Subcutaneous preadipocyte (primary cell): ENCODE measurements at places on chromosomes 4 and X. TPM values are rescaled to one million over a fixed set of nuclear protein-coding genes. Genes with fewer than 3 reads are reported as not detected.

The KCND1 gene
- 0.20 and 0.37 TPM in 2 replicates for total RNA-seq

The H2BW2 gene
- not detected in 2 replicates for total RNA-seq

The PDE6B gene
- total RNA-seq = 0.37 and 0.39 TPM in 2 replicates

The PAGE4 gene
- total RNA-seq = not detected in 2 replicates

The TAF7L gene
- 0.37 and 0.39 TPM in 2 replicates for total RNA-seq

The AREG gene
- total RNA-seq = 0.37 and 4.7 TPM in 2 replicates

The SSX1 gene
- total RNA-seq = not detected in 2 replicates

The TRAM1L1 gene
- total RNA-seq = 0.59 and 1.8 TPM in 2 replicates

The TLR7 gene
- not detected in 2 replicates for total RNA-seq

The CLDN34 gene
- total RNA-seq = not detected in 2 replicates

The BEX2 gene
- 0.20 and 0.73 TPM in 2 replicates for total RNA-seq

The GTPBP6 gene
- 52.2 and 58.5 TPM in 2 replicates for total RNA-seq

The MAGEB17 gene
- total RNA-seq = not detected in 2 replicates

The MORC4 gene
- 19.8 and 26.0 TPM in 2 replicates for total RNA-seq

The NOX1 gene
- not detected in 2 replicates for total RNA-seq

The GNRHR gene
- total RNA-seq = not detected in 2 replicates

The DACH2 gene
- not detected in 2 replicates for total RNA-seq

The TEX11 gene
- not detected in 2 replicates for total RNA-seq

The RIPPLY1 gene
- total RNA-seq = not detected in 2 replicates

The PRDM5 gene
- total RNA-seq = 13.2 and 15.1 TPM in 2 replicates

The GAB1 gene
- 8.8 and 11.7 TPM in 2 replicates for total RNA-seq

The PLXNB3 gene
- 4.4 and 4.9 TPM in 2 replicates for total RNA-seq

The CNKSR2 gene
- 0.37 and 0.98 TPM in 2 replicates for total RNA-seq

The LUZP4 gene
- not detected in 2 replicates for total RNA-seq

The STK32B gene
- total RNA-seq = 2.2 and 3.7 TPM in 2 replicates

The NPY1R gene
- total RNA-seq = under 0.01 TPM in 1 of 2 replicates, not detected in the other

The C4orf54 gene
- total RNA-seq = not detected in 2 replicates

The RTL3 gene
- not detected in 2 replicates for total RNA-seq

The MGST2 gene
- 3.5 and 4.8 TPM in 2 replicates for total RNA-seq

The GAGE1 gene
- total RNA-seq = not detected in 2 replicates

The CXCL8 gene
- total RNA-seq = 8.0 and 14.3 TPM in 2 replicates

The TBC1D25 gene
- total RNA-seq = 4.8 and 6.6 TPM in 2 replicates

The ATP5ME gene
- total RNA-seq = 90.9 and 122 TPM in 2 replicates

The NPNT gene
- total RNA-seq = not detected in 2 replicates

The DTHD1 gene
- not detected in 2 replicates for total RNA-seq

The FANCB gene
- total RNA-seq = 5.9 and 9.2 TPM in 2 replicates

The ZNF595 gene
- total RNA-seq = 12.7 and 13.2 TPM in 2 replicates

The CCNA2 gene
- 55.5 and 86.6 TPM in 2 replicates for total RNA-seq

The PNMA6A gene
- total RNA-seq = 1.6 and 3.3 TPM in 2 replicates

The NPY2R gene
- total RNA-seq = under 0.01 TPM in 1 of 2 replicates, not detected in the other

The KCNE5 gene
- 0.37 and 0.98 TPM in 2 replicates for total RNA-seq

The CSAG2 gene
- total RNA-seq = not detected in 2 replicates

The IKBKG gene
- total RNA-seq = 17.2 and 19.8 TPM in 2 replicates

The EMCN gene
- 0.20 TPM in 1 of 2 replicates, not detected in the other for total RNA-seq

The MUC7 gene
- total RNA-seq = not detected in 2 replicates

The MBNL3 gene
- total RNA-seq = 6.3 and 8.5 TPM in 2 replicates

The PAGE1 gene
- total RNA-seq = not detected in 2 replicates
